Amniotic stem cell (primary cell): ENCODE measurements at places on chromosomes 13 and 19.

DNA sequence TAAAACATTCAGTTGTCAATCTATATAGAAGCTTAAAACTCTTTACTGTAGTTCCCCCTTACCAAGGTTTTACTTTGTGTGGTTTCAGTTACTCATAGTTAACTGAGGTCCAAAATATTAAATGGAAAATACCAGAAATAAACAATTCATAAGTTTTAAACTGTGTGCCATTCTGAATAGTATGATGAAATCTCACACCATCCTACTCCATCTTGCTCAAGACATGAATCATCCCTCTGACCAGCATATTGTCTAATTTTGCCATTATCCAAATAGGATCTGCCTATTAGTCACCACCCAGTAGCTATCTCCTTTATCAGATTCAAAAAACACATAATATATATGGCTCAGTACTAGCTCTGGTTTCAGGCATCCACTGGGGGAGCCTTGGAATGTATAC lies 22.4 kb downstream of the ZNF571 start:
- DNase-seq: no peak

GRCh38 chr13:61247149-61247936 lies 168.3 kb downstream of the PCDH20 start:
- no peak for DNase-seq

DNA sequence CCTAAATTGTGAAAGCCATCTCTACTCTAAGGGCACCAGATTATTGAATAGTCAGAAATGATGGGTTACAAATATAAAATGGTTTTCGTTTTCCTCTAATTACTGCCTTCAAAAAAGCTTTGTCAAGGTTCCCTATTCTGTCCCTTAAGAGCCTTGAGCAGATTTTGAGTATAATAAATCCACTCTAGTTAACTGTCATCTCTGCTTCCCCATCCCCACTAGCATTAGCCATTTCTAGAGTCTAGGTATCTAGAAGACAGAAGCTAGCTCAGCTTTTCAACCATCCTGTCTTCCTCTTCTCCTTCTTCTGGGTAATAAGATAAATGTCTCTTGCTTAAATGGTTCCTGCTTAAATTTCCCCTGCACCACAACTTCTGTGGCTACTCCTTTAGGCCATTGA lies 290.4 kb downstream of the DACH1 start:
- DNase-seq: no peak

DNA sequence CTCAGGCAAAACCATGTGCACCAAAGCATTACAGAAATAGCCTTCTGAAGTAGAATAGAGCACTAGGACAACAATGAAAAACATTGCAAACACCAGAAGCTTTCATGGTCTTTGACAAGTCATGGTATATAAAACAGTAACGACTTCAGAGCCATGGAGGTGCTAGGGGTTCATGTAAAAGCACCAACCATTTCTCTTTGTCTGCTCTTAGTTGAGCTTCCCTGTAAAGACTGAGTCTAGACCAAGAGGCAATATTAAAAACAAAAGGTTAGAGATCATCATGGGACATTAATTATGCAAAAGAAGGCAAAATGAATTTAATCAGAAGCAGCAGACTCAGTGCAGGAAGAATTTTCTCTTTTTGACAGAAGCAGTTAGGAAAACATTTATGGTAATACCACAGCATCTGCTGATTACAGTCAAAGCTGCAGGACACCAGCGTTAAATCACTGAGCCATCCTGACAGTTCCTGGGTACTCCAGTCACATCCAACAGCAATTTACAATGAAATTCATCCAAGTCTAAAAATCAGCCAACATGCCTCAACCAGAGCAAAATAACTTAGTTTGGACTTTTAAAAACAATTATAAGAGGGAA lies 476.8 kb downstream of the DIAPH3 start:
- DNase-seq: no peak

- DNase-seq: no peak
Measured at GRCh38 chr13:108494991-108495645, 134.3 kb upstream of the MYO16 start.

DNA sequence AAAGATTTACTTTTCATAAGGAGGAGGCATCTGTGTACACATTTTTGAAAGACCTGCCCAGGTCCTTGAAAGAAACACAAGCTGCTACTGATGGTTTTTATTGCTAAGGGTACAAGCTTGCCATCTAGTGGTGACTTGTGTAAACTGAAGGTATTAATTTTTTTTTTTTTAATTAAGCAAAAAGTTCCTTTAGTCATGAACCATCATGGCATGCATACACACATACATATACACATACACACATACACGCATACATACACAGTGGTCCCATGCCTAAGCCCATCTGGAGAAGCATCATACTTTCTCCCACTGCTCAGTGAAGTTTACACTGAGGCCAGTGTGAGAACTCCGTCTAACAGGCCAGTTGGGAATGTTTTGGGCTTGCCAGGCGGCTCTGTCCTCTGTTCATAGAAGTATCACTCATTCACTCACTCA lies 312.5 kb downstream of the DCLK1 start:
- DNase-seq: no peak

DNA sequence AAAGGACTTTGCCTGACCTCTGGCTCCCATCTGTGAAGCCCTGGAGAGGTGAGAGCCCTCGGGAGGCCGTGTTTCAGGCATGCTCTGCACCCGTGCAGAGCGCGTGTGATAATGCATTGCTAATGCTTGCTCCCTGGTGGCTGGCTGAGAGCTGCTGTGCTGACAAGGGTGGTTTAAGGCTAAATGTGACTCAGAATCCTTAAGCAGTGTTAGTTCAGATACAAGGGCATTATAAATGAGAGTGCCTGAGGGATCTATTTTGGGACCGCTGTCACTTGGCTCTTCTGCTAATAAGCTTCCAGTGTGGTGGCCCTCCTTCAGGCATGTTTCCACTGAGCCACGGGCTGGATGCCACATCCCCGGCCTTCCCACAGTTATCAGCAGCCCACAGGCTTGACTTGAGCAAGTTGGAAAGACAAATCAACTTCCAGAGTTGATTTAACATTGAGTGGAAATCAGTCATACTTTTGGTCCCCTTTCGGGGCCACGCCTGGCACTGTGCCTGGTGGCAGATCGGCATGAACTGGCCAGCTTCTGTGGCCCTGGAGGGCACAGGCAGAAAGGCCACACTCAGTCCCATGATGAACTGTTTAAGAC lies 17.0 kb downstream of the ALOX5AP start:
- no peak for DNase-seq

DNA sequence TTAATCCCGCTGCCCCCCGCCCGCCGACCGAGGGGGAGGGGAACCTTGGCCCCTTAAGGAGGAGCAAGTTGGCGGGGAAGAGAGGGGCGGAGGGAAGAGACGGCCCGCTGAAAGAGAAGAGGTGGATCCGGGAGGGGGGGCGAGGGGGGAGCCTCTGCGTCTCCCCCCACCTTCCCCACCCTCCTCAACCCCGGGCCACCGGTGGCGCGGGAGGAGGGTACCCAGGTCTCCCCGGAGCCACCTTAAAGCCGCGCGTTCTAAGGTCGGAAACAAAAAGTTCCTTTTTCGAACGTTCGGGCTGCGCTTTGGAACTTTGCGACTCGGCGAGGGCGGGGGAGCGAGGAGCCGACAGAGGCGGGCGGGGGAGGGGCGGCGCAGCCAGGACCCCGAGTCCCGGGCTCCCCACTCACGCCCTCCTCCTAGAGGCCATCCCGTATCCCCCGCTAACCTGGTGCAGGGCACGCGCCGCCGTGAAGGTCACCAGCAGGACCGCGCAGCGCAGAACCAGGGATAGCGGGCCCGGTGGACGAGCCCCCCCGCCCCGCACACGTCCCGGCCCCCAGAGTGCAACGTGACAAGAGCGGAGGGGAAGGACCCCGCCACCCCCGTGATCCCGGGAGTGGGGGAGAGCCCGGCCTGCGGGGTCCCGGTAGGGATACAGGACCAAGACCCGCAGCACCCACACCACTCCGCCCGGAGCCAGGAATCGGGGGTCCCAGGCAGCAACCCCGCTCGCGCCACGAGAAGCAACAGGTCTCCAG lies 659 bp downstream of the ERF start:
- no peak for DNase-seq

GRCh38 chr13:25982907-25983306 lies 68.9 kb downstream of the SHISA2 start:
- no peak for DNase-seq

- no peak for DNase-seq
Measured at GRCh38 chr13:35826626-35827254, 304.4 kb downstream of the DCLK1 start.

DNA sequence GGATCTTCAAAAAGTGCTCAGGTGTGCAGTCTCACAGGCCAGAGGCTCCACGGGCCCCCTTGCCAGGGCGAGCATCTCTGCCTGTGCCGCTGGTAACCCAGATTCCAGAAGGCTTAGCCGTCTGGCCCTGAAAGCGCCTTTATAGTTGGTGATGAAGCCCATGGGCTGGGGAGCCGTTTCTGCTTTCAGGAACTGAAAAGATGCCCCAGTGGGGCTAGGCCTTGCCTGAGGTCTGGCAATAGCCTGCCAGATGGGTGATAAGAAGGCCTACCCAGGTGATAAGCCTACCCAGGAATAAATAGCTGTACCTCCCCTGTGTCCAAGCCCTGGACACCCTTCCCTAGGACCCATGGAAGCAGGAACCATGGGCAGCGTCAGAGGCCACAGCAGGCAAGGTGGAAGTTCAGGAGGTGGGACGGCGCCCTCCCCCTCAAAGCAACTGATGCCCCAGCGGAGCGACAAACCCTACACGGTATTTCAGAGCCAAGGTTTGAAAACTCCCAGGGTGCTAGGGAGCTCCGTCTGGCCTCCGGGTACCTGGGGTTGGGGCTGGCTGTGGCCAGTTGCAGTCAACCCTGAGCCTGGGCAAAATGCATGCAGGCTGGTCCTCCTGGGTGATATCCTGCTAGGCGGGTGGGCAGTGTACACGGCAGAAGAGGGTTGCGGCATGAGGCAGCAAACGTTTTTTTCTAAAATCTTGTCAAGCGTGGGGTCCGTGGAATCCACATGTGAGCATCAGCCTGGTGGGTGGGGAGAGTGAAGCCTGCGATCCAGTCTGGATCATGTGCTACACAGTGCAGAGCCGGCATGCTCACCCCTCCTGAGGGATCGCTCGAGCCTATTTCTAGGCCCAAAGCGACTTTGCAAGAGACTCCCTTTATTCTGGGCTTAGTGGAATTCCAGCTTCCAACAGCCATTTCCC lies 45.3 kb downstream of the ACTN4 start:
- no peak for DNase-seq

- DNase-seq: no peak
Measured at GRCh38 chr13:32840989-32841713, 175.1 kb upstream of the KL start.

DNA sequence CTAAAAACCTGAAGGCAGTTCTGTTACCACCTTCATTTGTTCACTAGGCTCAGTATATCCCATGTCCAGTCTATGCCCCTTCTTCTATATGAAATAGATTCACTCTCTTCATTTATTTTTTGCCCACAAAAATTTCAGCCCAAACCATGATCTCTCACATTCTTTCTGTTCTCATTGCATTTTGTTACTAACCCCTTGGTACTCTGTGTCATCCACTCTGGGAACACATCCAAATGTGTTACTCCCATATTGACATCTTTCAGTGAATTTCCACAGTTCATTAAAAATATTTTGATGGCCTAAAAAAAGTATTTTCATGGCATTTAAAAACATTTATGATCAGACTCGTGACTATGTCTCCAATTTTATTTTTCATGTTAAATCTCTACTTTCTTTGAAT lies 378.9 kb downstream of the SLITRK1 start:
- DNase-seq: peak; percentile 2

DNA sequence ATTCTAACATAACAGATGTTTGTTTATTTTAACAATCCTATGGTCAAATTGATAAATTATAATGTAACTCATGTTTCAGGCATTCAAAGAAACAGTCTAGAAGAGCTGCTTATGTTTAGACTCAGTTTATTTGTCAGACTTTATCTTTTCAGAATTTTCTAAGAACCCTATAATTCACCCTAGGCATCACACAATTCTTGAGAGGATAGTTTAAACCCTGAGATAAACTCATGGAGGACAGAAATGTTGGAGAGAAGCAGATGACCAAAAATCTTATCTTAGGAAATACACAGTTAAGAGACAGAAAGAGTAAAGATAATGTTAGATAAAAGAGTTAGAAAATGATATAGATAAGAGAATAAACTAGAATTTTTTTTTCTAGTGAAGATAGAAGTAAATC lies 1185.7 kb upstream of the SLC10A2 start:
- DNase-seq: no peak

DNA sequence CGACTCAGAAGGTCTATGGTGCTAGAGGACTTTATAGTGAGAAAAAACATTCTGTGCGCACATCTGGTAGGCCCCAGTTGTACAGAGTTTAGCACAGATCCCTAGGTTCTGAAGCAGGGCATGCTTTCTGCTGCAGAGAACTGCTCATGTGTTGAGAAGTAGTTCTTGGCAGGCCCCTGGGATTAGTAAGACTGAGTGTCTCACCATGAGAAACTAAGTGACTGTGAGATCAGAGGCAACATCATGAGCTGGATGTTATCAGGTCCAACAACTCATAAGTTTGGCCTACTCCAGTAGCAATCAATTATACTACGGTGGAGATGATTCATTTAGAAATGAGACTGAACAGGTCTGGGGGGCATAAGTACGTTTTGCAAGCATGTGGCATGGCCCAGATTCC lies 507.4 kb upstream of the KLF12 start:
- DNase-seq: peak; percentile 5

GRCh38 chr13:33763021-33763420 lies 54.9 kb upstream of the RFC3 start:
- no peak for DNase-seq

DNA sequence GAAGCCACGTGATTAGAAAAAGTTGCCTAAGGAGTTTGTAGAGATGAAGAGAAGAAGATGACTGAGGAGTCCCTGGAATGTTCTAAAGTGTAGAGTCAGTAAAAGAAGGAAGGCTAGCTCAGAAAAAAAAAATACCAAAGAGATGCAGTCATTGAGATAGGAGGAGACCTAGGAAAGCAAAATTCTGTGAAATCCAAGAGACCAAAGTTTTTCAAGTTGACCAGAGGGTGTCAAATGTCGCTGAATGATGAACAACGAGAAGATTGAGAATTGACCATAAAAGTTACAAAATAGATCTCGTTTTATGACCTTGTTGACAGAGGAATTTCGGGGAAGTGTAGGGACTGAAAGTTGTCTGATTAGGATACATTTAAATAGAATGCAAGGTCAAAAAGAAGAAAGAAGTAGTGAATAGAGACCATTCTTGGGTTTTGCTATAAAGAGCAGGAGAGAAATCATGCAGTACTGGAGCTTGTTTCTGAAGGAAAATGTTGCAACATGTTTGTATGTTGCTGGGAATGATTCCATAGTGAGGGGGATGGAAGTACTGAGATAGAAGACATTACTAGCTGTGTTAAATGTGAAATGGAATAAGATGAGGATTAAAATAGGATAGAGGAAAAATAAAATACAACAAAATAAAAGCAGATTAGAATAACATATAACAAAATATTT lies 30.2 kb upstream of the HTR2A start:
- no peak for DNase-seq

- no peak for DNase-seq
Measured at GRCh38 chr19:5186293-5187050, 154.1 kb downstream of the PTPRS start.
